AG08396 (cell line): ENCODE measurements at places on chromosomes 2 and 18.

GRCh38 chr2:203574824-203575223 is 39.7 kb upstream of the RAPH1 start:
- DNase-seq: no peak

DNA sequence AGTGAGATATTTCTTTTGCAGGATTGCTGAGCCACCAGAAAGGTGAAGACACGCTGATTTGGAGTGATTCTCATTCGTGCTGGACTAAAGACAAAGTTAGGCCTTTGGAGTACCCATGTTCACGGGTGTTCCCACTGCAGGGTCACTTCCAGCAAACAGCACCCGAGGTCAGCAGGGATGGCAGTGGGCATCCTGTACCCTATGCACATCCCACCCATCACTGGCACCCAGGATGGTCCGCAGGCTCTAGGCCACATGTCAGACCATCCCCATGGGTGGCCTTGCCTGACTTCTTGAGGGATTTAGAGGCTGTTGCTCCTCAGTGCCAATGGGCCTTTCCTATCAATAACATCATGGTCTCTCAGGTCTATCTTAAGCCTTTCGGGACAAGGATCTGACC is 39.3 kb upstream of the TMEM17 start:
- DNase-seq: no peak

DNA sequence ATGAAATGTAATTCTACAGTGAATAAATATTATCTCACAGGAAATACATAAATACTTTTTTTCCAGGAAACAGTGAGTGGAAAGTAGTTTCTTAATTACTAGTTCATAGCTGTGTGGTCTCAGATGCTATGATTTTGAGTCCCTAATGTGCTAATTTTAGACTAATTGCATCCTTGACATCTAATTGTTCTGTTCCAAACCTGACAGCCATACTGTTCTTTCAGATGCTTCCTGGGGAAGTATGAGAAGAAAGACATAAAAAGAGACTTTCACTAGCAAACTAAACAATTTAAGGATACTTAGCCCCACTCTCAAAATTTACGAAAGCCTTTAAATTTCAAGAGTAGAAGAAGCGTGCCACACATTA is 350.9 kb upstream of the CDH20 start:
- no peak for DNase-seq

DNA sequence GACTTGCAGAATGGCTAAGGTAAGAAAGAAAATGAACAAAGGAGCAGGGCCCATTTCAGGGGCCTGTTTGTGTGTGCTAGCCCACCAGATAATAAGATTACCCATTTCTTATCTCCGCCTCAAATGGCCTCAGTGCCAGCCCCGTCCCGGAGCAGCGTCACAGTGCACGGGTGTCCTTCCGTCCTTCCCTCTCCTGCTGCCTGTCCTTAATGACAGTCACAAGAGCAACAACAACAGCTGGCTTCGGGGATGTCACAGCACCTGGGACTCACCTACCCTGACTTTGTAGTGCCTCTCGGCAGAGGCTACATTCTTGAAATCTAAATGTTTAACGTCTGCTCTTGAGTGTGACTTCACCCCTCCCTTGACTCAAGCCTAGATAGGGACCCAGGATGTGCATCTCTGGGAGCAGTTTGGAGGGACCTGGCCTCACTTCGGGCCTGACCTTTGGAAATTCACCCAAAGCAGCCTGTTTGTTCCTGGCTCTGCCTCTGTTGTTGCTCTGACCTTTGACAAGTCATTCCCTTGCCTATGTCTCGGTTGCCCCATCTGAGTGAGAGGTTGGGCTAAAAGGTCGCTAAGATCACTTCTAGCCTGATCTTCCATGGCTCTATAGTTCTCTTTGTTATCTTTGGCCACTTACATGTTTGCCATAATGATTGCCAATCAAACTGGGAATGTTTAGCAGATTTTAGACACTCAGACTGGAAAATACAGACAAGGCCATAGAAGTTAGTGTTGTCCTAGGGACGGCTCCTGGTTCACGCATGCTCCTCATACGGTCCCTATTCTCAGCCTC is 122.5 kb downstream of the KLHL29 start:
- no peak for DNase-seq

DNA sequence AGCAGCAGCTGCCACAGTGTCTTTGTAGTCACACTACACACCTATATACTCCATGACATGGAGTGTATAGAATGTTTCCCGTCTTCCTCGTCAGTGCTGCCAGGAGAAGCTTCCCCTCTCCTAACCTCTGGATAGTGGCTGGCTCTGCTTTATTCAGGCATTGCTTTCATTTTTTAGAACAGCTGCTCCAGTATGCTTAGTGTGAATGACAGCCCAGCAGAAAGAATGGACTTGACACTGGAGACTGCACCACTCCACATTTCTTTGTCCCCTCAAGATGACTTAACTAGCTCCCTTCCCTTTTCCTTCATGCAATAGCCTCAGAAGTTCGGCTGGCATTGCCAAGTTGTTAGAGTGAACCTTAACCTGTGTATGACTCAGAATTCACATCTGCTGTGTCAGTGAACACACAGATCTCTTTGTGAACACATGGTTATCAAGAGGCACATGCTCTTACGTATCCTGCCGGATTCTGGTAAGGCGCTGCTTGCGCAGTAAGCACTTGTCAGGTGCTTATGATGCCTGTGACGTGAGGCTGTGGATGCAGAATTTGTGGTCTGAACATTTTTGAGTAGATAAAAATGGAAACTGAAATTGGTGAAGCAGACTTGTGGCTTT is 73.9 kb downstream of the NEDD4L start:
- DNase-seq: peak; percentile 75

GRCh38 chr2:70526126-70526525 is 27.5 kb downstream of the TGFA start:
- DNase-seq: no peak

- DNase-seq: no peak
Observed at GRCh38 chr18:55286257-55286825, 301.7 kb downstream of the TCF4 start.

DNA sequence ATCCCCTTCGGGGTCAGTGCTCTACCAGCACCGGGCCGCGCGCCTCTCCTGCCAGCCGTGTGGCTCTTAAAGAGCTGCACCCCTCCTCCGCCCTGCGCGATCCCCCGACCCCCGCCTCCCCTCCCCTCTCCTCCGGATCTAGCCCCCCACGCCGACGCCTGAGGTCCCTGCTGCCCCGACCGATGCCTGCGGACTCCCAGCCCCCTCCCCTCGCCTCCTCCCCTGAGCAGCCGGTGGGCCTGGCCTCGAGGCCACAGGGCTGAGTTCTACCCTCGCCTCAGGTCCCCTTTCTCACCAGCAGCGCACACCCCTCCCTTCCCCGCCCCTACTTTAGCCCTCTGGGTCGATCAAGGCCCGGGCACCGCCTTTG is 5.8 kb upstream of the SIX3 start:
- no peak for DNase-seq

- no peak for DNase-seq
Observed at GRCh38 chr2:65351234-65351947, 81.0 kb downstream of the SPRED2 start.

GRCh38 chr2:196783431-196784094 is 15.9 kb downstream of the GTF3C3 start:
- peak; percentile 41 for DNase-seq

DNA sequence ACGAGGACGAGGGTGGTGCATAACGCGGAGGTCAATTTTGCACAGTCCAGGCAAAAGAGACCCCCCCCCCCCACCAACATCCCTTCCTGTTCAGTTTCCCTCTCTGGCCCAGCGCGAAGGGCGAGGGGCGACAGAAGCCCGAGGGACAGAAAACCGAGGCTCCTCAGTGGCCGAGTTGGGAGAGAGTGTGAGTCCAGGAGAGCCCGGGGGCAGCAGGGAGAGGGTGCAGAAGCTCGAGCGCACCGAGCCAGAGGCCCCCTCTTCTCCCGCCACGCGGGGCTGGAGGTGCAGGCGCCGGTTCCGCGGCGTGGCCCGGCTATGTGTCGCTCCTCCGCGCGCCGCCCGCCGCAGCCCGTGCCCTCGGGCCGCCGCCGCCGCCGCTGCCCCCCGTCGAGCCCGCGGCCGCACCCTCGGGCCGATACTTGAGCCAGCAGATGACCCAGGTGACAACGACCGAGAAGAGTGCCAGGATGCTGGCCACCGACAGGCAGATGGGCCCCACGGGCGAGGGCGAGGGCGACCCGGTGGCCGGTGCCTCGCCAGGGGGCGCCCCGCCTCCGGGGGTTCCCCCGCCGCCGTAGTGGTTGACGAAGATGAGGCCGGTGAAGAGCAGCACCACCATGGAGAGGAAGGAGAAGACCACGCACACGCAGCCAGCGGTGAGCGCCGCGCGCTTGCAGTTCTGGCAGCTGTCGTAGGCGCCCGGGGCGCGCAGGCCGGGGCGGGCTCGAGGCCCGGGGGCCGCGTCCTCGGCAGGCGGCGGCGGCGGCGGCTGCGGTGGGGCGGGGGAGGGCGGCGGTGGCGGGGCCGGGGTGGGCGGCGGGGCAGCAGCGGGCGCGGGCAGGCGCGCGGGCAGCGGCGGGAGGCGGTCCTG is 20.2 kb upstream of the PAX3 start:
- peak; percentile 21 for DNase-seq
